ENCODE measurements at places on chromosomes 2 and 18.

- no peak for DNase-seq
Measured at GRCh38 chr18:43570593-43570992, 293.3 kb upstream of the SYT4 start.

DNA sequence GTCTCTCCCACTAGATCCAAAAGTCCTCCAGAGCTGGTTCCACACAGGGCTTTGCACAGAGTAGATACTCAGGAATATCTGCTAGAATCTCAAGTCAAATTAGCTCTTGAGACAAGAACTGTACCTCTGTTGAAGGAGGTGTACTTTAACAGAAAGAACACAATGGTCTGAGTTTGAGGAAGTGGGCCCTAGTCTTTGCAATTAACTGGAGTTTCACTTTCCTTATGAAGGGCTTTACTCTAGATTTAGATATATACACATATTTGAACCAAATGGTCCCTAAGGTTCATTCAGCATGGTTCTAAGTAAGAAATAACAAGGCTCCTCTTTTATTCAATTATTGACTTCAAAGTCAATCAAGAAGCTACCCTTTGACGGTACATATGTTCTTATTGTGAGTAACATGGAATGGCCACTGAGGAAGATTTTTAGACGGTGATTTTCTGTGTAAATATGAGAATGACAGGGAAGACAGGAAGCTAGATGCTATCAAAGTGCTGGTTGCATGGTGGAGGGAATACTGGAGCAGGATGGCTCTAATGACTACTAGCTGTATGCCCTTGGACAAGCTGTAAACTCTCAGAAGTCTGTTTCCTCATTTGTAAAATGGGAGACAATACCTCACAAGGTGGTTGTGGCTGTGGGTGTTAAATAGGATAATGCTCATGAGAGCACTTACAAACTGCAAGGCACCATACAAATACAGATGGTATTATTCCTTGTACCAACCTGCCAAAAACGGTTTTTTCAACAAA lies 73.5 kb upstream of the SERTAD2 start:
- no peak for DNase-seq

GRCh38 chr2:219254590-219255201 lies 978 bp upstream of the TUBA4A start:
- DNase-seq: no peak

DNA sequence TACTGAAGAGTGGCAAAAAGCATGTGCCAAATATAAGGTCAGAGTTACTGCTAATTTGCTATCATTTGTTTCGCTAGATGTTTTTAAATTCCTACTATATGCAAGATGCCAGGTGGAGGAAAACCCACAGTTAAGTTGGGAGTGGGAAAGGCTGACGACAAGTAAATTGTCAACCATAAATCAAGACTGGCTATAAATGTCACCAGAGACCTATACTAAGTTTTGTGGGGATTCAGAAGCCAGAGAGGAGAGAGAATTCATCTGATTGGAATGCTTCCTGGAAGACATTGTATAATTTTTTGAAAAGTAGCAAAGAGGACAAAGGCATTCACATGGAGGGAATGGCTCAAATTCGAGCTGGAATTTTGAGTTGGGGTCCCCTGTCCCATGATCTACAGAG lies 64.3 kb downstream of the CFAP221 start:
- DNase-seq: no peak

- DNase-seq: no peak
Measured at GRCh38 chr2:240981280-240981679, 17.1 kb upstream of the SNED1 start.

DNA sequence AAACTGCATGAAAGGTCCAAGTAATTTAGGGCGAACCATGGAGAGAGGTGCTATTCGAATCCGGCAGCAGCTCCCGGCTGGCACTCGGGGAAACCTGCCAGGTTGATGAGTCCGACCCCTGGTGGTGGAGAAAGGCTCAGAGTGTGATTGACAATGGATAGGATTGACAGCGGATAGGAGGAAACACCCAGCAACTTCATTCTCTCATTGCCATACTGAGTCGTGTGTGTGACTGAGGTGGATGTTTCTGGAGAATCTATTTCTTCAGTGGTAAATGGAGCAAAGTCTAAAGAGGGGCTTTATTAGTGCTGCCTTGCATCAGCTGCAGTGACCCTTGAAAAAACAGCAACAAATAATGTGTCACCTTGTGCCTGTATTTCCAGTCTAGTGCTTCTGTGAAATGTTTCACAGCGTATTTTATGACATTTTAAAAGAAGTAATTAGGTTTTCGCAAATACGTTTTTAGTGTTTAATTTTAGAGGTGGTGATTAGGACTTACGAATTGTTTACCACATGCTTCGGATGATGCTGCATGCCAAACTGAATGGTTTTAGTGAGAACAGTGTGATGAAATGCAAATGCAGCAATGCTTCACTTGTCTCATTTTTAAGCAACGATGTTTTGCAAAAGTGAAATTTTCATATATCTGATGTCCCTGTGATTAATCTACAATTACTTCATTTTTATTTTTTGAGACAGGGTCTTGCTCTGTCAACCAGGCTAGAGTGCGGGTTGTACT lies 102.0 kb downstream of the DCDC2C start:
- no peak for DNase-seq

GRCh38 chr2:82636402-82637020 lies 1822.6 kb downstream of the SUCLG1 start:
- no peak for DNase-seq

GRCh38 chr2:64643838-64644457 lies 9.8 kb downstream of the SERTAD2 start:
- DNase-seq: no peak
